ENCODE measurements at places on chromosomes 1 and 21.

DNA sequence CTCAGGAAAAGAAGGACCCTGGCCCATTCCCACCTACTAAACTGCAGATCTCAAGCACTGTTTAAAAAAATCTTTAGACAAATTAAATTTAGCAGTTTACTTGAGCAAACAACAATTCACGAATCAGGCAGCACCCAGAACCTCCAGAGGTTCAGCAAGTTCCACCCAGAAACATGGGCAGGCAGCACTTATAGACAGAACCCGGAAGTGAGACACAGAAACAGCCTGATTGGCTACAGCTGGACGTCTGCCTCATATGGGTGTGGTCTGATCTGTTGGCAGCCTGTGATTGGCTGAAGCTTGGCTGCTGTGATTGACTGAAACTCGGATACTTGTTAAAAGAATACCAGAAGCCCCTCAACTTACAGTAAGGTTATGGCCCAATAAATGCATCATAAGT, 34.7 kb upstream of the COL6A2 start:
- no peak for DNase-seq

GRCh38 chr1:36938819-36939218, 95.5 kb downstream of the GRIK3 start:
- no peak for DNase-seq

GRCh38 chr1:26121854-26122773, 10.5 kb downstream of the PDIK1L start:
- no peak for DNase-seq

GRCh38 chr1:199682081-199682480, 345.4 kb upstream of the NR5A2 start:
- no peak for DNase-seq

- no peak for DNase-seq
Observed at GRCh38 chr1:235952950-235953615, 86.4 kb upstream of the LYST start.

- DNase-seq = no peak
Observed at GRCh38 chr21:45423968-45424853, 19.2 kb downstream of the COL18A1 start.

- DNase-seq = no peak
Observed at GRCh38 chr1:180287988-180288705, 58.1 kb downstream of the LHX4 start.

DNA sequence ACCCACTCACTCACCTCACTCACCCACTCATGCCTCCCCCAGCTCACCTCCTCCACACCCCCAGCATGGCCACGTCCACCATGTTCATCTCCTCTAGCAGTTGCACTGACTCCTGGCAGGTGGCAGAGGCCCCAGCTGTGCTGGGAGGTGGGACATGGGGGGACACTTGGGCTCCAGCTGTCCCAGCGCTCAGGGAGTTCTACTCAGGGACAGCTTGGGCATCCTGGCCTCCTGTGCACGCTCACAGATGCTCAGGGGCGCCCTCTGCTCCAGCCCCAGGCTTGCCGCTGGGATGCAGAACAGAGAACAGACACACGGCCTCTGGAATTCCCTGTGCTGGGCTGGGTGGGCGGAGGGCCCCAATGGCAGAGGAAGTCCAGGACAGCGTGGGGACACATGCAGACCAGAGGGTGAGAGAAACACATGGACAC, 5.2 kb downstream of the KRTAP10-8 start:
- DNase-seq = no peak

- peak; percentile 56 for DNase-seq
Observed at GRCh38 chr1:235329139-235329902, 951 bp downstream of the GGPS1 start.

DNA sequence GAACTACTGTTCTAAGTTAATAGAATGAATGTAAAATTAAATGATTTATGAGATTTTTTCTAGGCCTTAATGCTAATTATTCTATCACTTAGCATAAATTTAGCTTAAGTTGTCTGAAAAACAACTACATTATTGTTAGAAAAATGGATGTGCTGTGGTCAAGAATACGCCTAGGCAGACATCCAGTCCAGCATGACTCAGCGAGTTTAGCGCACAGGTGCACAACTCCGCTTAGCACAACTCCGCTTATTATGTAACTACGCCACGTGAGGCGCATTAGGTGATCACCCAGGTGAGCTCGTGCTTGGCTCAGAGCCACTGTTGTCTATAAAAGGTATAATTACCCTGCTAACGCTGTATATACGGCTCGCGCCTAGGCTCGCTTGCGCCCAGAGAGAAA, 1043.6 kb upstream of the ADGRL4 start:
- DNase-seq = no peak

DNA sequence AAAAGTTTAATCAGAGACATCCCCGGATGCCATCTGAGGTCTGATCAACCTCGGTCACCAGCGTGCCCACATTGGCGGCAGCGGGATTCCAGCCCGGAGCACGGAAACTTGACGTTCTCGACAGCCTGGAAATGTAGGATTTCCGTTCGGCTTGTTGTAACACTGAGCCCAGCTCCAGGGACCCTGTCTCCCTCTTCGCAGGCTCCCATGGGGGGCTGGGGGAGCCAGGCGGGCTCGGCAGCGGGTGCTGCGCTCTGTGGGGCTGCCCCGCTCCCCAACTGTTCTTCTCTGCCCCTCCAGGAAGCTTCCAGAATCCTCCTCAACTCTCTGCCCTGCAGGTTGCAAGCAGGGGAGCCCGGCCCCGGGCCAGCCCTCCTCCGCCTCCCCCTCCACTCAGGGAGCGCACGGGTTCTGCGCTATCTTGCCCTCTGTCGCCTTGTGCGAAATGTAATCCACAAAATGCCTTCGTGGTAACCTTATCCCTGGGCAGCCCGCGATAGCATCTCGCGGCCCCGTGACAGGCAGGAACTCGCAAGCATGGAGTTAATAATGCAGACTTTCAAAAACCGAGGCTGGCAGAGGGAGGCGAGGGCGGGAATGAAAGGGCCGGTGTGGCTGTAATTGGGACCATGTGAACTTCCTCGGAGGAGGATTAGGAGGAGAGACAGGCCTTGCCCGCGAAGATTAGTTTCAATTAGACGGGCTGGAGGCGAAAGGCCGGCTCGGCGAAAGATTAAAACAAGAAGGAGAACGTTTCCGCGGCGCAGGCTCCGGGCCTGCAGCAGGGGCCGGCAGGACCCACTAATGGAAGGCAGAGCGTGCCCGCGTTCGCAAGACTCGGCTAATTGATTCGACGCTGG, 53.9 kb upstream of the TTC34 start:
- no peak for DNase-seq

GRCh38 chr1:228669242-228669585, 66.1 kb upstream of the RHOU start:
- DNase-seq = no peak

DNA sequence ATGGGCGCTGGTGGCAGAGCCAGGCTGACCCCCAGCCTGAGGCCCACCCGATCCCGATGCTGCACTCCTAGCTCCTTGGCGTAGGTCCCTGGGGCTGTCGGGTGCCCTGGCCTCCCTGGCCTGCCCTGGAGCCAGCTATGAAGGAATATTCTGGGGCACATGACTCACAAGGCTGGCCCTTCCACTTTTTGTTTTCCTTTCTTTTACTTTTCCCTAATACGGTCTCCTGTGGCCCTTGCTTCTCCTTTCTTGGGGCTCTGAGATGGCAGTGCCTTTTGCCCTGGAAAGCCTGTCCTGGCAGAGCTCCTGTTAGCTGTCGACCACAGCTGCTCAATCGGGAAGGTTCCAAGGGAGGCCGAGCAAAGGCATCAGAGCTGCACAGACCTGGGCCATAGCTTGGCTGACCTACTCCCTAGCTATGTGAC, 22.1 kb downstream of the ARHGEF10L start:
- DNase-seq = no peak

GRCh38 chr1:36816348-36816747, 218.0 kb downstream of the GRIK3 start:
- no peak for DNase-seq

DNA sequence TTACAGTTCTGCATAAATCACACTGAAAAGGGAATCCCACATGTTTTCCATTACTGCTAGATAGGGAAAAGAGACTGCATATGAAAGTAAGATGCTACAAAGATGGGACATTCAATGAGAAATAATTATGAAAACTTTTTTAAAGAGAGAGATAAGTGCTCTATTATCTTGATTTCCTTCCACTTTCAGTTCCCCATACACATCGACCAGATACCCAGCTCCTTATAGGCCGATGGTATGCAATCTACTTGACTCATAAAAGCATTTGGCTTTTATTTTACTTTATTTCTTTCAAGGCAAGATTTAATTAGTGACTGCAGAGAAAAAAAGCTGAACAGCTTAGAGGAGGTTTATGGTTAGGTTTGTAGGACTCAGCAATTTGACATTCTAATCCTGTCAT, 13.1 kb downstream of the BRINP2 start:
- DNase-seq = no peak

- DNase-seq = no peak
Observed at GRCh38 chr21:38322311-38322950, 65.6 kb downstream of the KCNJ15 start.

DNA sequence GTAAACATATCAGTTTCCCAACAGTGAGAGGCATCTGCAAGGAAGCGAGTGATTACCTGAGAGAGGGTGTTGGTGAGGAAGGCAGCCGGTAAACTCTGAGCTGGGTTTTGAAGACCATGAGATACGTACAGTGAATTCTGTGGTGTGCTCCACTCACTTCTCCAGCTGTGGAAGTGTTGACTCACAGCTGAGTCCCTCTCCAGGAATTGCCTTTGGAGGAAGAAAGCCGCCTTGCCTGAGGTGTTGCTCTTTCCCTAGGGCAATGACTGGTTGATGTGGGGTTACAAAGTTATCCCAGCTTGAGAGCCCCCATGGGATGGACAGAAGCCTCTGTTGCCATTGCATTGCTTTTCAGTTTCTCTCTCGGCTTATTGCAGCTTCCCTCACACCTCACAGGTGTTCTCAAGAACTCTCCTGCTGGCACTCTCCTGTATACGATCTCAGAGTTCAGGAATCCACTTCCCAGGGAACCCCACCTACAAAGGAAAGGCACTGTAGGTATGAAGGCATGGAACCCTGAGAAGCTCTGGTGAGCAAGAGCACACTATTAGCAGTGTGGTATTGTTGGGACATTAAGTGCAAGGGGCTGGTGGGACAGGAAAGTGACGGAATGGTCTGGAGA, 10.8 kb downstream of the NHLH1 start:
- DNase-seq = no peak

DNA sequence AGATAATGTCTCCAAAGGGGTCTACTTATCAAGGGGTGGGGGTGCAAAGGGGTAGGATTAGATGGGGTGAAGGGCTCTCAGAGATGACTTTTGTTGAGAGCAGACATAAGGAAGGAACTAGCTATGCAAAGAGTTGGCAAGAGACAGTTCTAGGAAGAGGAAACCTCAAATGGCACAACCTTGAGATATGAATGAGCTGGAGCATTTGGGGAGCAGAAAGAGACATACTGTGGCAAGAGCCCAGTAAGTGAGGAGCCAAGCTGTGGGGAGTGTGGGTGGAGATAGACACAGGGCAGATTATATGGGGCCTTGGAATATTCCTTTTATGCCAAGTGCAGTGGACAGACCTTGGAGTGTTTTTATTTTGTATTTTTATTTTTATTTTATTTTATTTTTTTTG, 84.8 kb upstream of the BTG3 start:
- no peak for DNase-seq

DNA sequence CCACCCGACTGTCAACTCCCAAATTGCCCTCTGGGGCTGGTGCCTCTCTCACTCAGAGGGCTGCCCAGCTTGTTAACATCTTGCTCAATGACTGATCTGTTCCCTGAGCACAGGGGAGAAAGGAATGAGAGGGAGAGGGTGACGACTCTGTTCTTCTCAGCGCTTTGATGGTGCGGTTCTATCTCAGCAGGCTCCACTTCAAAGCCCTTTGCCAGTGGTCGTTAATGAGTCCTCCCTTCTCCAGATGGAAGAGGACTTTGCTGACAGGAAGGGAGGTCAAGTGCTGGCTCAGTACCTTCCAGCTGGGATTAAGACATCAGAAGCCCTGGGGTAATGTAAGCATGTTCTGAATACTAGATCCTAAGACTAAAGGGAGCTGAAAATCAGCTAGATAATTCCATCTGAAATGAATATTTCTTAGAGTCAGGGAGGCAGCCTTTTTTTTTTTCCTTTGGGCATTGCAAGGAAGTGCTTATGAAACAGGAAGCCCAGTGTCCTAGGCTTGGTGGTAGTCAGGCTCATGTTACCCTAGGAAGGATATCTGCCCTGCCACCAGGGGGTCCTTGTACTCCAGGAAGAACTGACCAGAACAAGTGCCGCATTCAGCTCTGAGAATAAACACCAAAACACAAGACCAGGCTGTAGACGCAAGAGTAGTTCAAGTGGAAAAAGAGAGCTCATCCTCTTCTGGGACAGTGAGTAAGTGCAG, 4.7 kb downstream of the FMOD start:
- DNase-seq = no peak

- no peak for DNase-seq
Observed at GRCh38 chr1:203181586-203182386, 4.7 kb downstream of the CHI3L1 start.

GRCh38 chr1:112881742-112882127, 74.3 kb downstream of the SLC16A1 start:
- DNase-seq = no peak

DNA sequence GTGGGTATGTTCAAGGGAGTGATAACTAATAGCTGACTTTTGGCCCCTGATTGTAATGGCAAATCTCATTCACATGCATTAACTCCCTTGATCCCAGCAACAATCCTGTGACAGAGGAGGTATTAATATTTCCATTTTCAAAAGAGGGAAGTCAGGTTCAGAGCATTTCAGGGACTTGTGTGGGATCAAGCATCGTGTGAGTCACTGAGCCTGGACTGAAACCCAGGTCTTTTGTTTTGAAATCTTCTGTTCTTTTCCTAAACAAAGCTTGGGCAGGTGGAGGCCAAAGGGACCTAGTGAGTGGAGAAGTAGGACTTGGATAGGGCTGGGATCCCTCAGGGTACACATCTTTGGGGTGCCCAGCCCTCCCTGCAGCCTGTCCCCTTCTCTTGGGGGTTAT, 37.9 kb downstream of the ETNK2 start:
- no peak for DNase-seq

DNA sequence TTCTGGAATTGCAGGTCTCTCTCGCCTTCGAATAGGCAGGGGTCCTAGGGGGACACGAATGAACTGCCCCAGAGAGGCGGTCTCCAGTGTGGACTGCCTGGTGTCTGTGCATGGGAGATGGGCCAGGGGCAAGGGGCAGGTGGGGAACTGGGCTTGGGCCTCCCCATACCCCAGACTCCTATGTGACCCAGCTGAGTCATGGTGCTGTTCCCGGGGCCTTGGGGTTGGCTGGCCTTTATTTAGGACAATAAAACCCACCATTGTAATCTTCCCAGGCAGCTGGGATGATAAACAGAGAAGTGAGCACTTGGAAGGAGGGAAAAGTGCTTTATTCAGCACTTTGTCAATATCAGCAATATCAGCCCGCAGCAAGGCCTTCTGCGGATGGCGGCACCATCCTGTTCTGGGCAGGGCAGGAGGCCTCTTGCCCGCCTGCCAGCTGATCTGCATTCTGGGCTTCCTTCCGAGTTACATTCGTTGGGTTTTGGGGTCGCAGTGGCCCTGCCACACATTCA, 209.0 kb upstream of the TMEM51 start:
- no peak for DNase-seq

GRCh38 chr1:193666485-193667083, 480.2 kb upstream of the B3GALT2 start:
- DNase-seq = no peak

GRCh38 chr21:46191686-46192575, 7.7 kb upstream of the SPATC1L start:
- DNase-seq = no peak

- no peak for DNase-seq
Observed at GRCh38 chr1:155018617-155019348, 14.8 kb downstream of the DCST2 start.

- DNase-seq = no peak
Observed at GRCh38 chr1:165823552-165824268, 3.7 kb upstream of the UCK2 start.

Data from HAP-1 (cell line).